Regular cardiac myocyte (primary cell): ENCODE measurements at places on chromosomes 1 and 21. TPM values are rescaled to one million over a fixed set of nuclear protein-coding genes. Genes with fewer than 3 reads are reported as not detected.

Gene TMEM61
- not detected in 2 replicates for total RNA-seq

Gene CELA3B
- total RNA-seq = not detected in 2 replicates

Gene TMEM81
- 1.7 and 2.7 TPM in 2 replicates for total RNA-seq

Gene IPP
- total RNA-seq = 11.0 and 15.3 TPM in 2 replicates

Gene HPCA
- total RNA-seq = not detected in 2 replicates

Gene BCL2L15
- total RNA-seq = under 0.01 TPM in 2 replicates

Gene RBBP5
- total RNA-seq = 22.8 and 30.3 TPM in 2 replicates

Gene OR2M3
- not detected in 2 replicates for total RNA-seq

Gene MAN1C1
- 0.38 and 6.5 TPM in 2 replicates for total RNA-seq

Gene TRIM67
- under 0.01 TPM in 1 of 2 replicates, not detected in the other for total RNA-seq

Gene LRRC53
- total RNA-seq = not detected in 2 replicates

Gene PIGC
- 14.4 and 17.1 TPM in 2 replicates for total RNA-seq

Gene AMY1B
- not detected in 2 replicates for total RNA-seq

Gene CFHR1
- total RNA-seq = 0.19 and 0.56 TPM in 2 replicates

Gene ORC1
- total RNA-seq = 0.56 and 10.5 TPM in 2 replicates

Gene NHLH1
- under 0.01 TPM in 1 of 2 replicates, not detected in the other for total RNA-seq

Gene RHD
- under 0.01 TPM in 1 of 2 replicates, not detected in the other for total RNA-seq

Gene SPATA1
- total RNA-seq = under 0.01 and 0.96 TPM in 2 replicates

Gene CHRM3
- under 0.01 TPM in 2 replicates for total RNA-seq

Gene FCRLB
- total RNA-seq = 3.1 and 3.8 TPM in 2 replicates

Gene NFASC
- 13.8 and 42.6 TPM in 2 replicates for total RNA-seq

Gene TSTD1
- total RNA-seq = 19.6 and 41.4 TPM in 2 replicates

Gene NEK2
- 6.8 and 43.3 TPM in 2 replicates for total RNA-seq

Gene LAMB3
- 3.5 and 11.3 TPM in 2 replicates for total RNA-seq

Gene KCNE1
- 0.19 and 0.56 TPM in 2 replicates for total RNA-seq

Gene CFHR2
- not detected in 2 replicates for total RNA-seq

Gene NBPF6
- not detected in 2 replicates for total RNA-seq

Gene WARS2
- 11.3 and 12.5 TPM in 2 replicates for total RNA-seq

Gene CACHD1
- 2.7 and 3.4 TPM in 2 replicates for total RNA-seq

Gene TMPRSS15
- total RNA-seq = not detected in 2 replicates

Gene SLC5A9
- not detected in 2 replicates for total RNA-seq

Gene PTAFR
- total RNA-seq = under 0.01 TPM in 2 replicates

Gene S100A9
- total RNA-seq = not detected in 2 replicates

Gene VWA5B1
- not detected in 2 replicates for total RNA-seq

Gene TNFRSF18
- 0.28 TPM in 1 of 2 replicates, not detected in the other for total RNA-seq
